ENCODE measurements at places on chromosomes 5 and 9. TPM values are rescaled to one million over a fixed set of nuclear protein-coding genes. Genes with fewer than 3 reads are reported as not detected.

The NEUROG1 gene
- not detected for total RNA-seq

The STING1 gene
- 216 TPM for total RNA-seq

The CBY3 gene
- 0.32 TPM for total RNA-seq

The IL5 gene
- total RNA-seq: 7.7 TPM

The GPR107 gene
- total RNA-seq: 21.7 TPM

The HTR1A gene
- total RNA-seq: not detected

The PKD2L2 gene
- total RNA-seq: not detected

The LTC4S gene
- total RNA-seq: 3.1 TPM

The WNT8A gene
- not detected for total RNA-seq

The ANXA6 gene
- 587 TPM for total RNA-seq

The FAM221B gene
- total RNA-seq: not detected

The ZDHHC11 gene
- 20.6 TPM for total RNA-seq

The TERT gene
- 11.2 TPM for total RNA-seq

The HMCN2 gene
- not detected for total RNA-seq

The FOXI1 gene
- not detected for total RNA-seq

The CD180 gene
- total RNA-seq: 0.27 TPM

The NKD2 gene
- total RNA-seq: 33.6 TPM

The CCDC183 gene
- 0.55 TPM for total RNA-seq

The PCDHB16 gene
- total RNA-seq: not detected

The EGFL7 gene
- total RNA-seq: 0.80 TPM

The CNTLN gene
- 1.7 TPM for total RNA-seq

The HRH2 gene
- 16.4 TPM for total RNA-seq

The MEIKIN gene
- not detected for total RNA-seq
